ENCODE measurements at places on chromosomes 1 and 21.

GRCh38 chr1:7590426-7590790 lies 180.7 kb upstream of the VAMP3 start:
- no peak for DNase-seq

DNA sequence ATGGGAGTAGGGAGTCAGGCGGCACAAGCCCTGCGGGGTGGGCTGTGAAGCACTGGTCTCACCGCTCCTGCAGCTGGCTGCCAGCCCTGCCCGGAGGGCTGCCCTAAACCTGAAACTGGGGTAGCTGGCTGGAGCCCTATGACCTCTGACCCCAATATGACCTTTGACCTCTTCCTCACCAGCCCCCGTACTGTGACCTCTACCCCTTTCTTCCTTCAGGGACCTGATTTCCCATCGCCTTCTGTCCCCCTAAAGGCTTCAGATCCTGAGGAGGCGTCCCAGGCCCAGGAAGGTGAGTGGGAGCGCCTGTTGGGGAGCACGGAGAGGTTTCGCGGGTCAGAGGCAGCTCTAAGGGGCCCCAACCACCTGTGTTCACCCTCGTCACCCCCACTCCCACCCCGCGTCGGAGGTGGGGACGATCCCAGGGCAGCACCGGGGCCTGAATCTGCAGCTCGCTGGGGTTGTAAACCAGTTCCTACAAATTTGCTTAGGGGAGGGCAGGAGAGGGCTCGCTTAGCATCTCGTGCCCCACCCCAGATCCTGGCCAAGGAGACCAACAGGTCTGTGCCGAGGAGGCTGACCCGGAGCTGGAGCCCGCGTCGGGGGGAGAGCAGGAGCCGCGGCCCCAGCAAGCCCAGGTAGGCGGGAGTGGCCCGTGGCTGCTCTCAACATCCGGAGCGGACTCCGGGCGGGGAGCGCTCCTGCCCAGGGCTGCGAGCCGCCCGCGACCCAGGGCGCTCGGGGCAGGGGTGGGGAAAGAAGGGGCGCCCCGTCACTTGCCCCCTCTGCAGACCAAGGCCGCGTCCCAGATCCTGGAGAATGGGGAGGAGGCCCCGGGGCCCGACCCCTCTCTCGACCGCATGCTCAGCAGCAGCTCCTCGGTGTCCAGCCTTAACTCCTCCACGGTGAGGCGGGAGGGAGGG lies 7.3 kb downstream of the SYTL1 start:
- peak; percentile 90 for DNase-seq

DNA sequence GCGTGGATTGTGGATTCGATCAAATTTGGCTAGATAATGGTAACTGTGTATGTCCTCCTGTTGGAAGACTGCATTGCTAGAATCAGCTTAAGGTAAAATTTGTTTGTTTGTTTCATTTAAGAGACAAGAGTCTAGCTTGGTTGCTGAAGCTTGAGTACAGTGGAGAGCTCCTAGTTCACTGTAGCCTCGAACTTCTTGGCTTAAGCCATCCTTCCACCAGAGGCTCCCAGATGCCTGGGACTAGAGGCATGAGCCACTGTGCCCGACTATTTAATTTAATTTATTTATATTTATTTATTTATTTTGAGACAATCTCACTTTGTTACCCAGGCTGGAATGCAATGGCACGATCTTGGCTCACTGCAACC lies 1.5 kb downstream of the PHACTR4 start:
- DNase-seq = no peak

DNA sequence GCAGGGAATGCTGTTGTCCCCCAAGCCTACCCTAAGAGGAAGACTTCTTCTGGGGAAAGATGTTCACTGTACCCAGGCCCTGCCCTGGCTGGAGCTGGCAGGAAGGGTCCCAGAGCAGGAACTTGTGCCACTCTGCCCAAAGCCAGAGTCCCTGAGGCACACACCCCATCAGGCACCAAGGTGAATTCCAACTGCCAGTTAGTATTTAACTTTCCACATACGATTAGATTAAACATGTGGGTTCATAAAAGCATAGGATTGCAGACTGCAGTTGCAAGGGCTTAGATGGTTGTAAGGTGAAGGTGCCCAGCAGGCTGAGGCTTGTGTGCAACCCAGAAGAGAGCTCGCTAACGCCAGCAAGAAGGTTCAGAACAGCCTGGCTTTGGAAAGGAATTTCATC lies at the start of gene KCNE2:
TSS of gene KCNE2 (plus strand) at position 274 of the 400 bp plus-strand sequence. CDS start 6,473 bp downstream, outside the sequence.
- DNase-seq = no peak

GRCh38 chr1:16410803-16411202 lies 26.4 kb downstream of the SPATA21 start:
- DNase-seq = no peak

DNA sequence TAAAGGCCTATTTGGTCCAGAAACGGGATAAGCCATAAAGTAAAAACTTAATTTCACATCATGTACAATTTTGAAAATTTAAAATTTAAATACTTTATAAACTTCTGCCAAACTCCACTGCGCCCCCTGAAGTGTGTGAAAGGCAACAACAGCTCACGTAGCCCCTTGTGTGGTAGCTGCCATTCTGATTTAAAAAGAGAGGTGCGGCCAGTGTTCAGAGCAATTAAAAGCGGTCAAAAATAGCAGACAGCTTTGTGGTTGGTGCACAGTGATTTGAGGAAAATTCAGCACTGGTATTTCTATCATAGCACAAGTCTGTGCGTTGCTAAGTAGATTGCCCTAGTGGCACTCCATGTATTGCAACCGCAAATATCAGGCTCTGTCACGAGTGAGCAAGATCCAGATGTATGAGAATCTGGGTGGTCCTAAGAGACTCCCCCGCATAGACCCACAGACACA lies 122.5 kb downstream of the ATG4C start:
- peak; percentile 10 for DNase-seq

GRCh38 chr1:36590771-36591170 lies 108.1 kb upstream of the CSF3R start:
- no peak for DNase-seq

DNA sequence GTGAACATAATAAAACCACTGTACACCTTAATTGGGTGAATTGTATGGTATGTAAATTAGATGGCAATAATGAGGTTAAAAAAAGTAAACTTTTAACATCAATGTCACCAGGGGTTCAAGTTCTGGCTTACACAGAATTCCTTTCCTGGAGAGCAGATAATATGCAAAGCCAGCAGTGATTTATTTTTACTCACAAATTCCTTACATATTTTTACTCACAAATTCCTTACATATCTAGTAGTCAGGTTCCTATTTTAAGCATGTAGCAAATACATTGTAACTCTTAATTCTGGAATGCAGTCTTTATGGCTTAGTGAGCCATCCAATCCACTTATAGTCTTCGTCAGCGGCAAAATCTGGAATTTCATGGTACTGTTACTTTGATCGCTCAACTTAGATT lies 1.3 kb upstream of the UBE4B start:
- DNase-seq = no peak

DNA sequence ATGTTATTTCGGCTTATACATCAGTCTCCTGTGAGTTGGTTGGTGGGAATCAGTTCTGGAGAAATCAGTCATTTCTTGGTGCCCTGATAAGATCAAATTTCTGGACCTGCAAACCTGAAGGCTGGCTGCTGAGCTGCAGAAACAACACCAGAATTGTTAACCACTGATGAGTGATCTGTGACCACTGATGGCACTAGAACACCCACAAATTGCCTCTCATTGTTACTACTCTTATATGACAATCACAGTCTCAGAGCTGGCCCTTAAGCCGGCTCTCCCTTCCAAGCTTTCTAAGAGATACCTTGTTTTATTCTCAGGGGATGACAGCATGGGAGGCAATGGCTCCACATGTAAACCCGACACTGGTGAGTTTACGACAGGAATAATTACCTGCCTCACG lies 1.9 kb downstream of the C1orf162 start:
- no peak for DNase-seq

- DNase-seq = no peak
Measured at GRCh38 chr1:52253421-52253820, 111.5 kb downstream of the ZFYVE9 start.

GRCh38 chr1:78647238-78647637 lies 2.4 kb upstream of the IFI44 start:
- DNase-seq = no peak

GRCh38 chr1:9746651-9747050 lies 77.1 kb downstream of the CLSTN1 start:
- no peak for DNase-seq

DNA sequence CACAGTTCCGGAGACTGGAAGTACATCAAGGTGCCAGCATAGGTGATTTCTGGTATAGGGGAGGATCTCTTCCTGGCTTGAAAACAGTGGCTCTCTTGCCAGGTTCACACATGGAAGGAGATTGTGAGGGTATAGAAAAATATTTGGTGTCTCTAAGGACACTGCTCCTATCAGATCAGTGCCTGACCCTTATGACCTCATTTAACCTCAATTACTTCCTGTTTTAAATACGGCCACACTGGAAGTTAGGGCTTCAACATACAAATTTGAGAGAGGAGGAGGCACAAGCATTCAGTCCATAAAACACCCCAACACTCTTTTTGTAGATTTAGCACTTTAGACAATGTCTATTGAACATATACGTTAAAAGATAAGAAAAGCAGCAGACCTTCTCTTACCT lies 37.0 kb downstream of the COL6A1 start:
- DNase-seq = no peak

GRCh38 chr1:29900712-29901111 lies 664.4 kb downstream of the PTPRU start:
- no peak for DNase-seq

DNA sequence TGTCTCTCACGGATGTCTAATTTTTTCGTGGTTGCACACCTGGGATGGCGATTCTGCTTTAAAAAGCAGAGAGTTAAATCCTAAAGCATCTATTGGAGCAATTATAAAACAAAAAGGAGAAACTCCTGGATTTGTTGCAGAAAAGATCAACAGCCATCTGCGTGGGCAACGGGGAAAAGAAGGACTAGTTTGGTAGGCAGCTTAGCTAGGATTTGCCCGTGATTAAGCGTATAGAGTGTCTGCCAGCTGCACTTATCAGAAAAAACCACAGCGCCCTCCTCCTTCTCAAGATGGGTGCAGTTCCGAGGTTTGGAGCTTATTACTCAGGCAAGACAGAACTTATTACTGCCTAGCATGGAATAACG lies 526 bp upstream of the SLC25A24 start:
- DNase-seq = peak; percentile 67

DNA sequence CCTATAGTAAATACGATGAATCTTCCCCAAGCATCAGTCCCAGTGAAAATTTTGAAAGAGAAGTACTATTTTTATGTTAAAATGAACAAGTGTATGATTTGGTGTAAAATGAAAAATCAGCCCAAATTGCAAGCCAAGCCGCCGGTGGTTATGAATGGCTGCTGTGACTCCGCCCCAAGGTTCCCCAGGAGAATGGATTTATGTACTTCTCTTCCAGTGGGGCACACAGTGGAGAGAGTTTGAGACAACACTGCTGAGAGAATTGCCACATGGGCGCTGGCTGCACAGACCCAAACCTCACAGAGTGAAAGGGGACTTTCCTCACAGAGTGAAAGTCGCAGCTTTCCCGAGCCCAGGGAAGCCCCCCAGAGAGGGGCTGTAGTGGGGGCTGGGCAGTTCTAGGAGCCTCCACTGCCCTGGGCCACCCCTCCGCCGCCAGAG lies 24.0 kb downstream of the CDK18 start:
- no peak for DNase-seq
